ENCODE measurements at places on chromosomes 13 and 19.
A peak's percentile ranks its signal among the peaks of the same experiment; 100 is the strongest.

DNA sequence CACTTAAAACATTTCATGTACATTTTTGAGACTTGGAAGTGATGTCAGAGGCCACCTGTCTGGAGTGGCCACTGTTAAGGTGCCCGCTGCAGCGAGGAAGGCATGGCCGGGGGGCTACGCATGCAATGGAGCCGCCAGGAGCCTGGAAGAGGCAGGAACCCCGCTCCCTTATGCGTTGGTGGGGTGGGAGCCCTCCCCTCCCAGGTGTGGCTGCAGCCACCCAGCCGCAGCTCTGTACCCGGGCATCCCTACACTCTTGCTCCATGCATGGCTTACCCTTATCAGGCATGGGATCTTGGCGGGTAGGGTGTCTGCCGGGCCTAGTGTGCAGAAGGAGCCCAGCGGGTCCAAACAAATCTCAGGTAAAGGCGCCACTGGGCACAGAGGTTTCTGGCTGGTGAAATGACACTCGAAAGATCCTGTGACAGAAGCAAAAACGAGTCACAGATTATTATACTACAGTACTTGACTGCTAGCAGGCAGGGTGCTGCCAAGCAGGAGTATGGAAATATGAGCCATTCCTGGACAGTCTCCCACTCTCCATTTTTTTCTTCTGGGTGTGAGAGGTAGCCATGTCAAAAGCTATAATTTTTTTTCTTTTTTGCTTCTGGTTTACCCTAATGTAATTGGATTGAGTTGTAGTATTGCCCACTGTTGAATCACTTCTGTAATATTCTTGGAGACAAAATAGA, 1606.3 kb upstream of the MIR17HG start:
- no peak for DNase-seq

DNA sequence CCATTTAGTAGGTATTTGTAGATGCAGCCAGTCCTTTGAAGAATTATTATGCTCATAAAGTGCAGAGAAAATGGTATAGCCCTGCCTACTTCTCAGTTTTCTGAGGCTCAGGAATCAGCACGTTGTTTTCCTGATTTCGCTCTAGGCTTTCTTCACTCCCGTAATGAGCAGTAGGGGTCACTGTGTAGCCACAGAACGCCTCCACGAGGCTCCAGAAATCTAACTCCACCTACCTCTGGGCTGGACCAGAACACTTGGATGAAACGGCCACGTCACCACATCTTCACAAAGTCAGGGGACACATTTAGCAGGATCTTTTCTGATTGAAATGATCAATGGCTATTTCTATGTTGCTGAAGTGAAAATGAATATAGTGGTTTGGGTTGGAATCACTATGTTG, 49.8 kb upstream of the GTF3A start:
- peak; percentile 18 for DNase-seq

- no peak for DNase-seq
These were observed 170.1 kb downstream of the OXGR1 start for GRCh38 chr13:96824140-96824539.

DNA sequence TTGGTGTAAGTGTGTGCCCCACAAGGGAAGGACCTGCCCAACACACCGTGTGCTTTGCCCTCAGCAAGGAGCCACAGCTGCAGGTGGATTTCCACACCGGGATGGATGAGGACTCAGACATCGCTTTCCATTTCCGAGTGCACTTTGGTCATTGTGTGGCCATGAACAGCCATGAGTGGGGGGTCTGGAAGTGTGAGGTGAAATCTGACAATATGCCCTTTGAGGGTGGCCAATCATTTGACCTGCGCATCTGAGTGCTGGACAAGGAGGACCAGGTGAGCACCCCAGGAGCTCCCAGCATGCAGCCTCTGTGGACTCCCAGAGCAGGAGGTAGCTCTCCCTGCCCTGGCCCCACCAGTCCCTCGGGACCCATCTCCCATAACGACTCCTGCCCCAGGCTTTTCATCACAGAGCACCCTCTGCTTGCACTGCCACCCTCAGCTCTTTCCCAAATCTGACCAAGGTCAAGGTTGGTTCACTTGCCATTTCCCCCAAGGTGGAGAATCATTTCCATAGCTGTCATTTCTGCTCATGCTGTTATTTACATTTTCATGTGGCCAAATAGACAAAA, 13.2 kb upstream of the EID2 start:
- DNase-seq = no peak

All from stimulated activated CD4-positive, alpha-beta T cell treated with anti-CD3 and anti-CD28 coated beads, TNF-alpha, amount 100 ng/mL, for 1 hour (primary cell).